H1 (cell line): ENCODE measurements at places on chromosomes 6 and 20. TPM values are rescaled to one million over a fixed set of nuclear protein-coding genes. Genes with fewer than 3 reads are reported as not detected.

- no peak overlapping the region for H3K4me3 ChIP-seq
- no peak overlapping the region for H3K27ac ChIP-seq
- DNase-seq: no peak
- H3K36me3 ChIP-seq: no peaks in the 10 kb centered on the region
These were observed 3.1 kb upstream of the MYL9 start for GRCh38 chr20:36538026-36538722.

- DNase-seq: no peak
- H3K4me3 ChIP-seq: no peak overlapping the region
- H3K4me1 ChIP-seq: peaks cover 5% of the 10 kb centered on the region; the same call in 1 of the 2 replicates
- peaks cover 25% of the 10 kb centered on the region for H3K27me3 ChIP-seq
- H3K27ac ChIP-seq: no peak overlapping the region
These were observed 144.7 kb upstream of the ECI2 start for GRCh38 chr6:4280031-4280430.

The KCNK16 gene
- total RNA-seq: not detected in 2 replicates

DNA sequence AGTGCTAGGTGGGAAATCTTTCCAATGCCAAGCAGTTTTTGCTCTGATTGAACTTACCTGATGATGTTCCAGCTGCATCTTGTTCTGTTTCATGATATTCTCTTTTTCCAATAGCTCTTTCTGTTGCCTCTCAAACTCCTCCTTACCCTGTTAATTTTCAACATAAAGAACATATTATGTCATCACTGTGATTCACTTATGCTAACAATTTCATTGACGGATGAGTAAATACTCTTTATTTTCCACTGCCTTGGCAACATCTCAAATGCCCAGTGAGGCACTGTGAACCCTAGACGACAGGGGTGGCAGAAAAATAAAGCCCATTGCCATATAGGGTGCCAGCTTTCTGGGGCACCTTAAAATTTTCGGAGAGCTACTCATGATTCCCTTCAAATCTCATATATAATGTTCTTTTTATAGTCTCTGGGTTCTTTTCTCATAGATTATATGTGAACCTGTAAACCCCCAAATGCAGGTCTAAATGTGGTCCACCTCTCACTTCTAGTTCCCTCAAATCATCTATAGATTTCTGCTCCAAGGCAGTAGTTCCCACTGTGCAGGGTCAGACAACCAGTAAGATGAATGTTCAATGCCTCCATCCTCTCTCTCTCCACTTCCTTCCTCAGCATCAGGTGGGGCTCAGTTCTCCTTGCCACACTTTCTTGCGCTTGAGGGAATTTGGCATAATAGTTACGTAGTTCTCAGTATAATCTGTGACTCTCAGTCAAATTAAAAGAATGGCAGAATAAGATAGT is 44.1 kb downstream of the NEDD9 start:
- H3K27me3 ChIP-seq: no peaks in the 10 kb centered on the region
- DNase-seq: no peak
- H3K36me3 ChIP-seq: peaks cover 4% of the 10 kb centered on the region
- no peak overlapping the region for H3K4me3 ChIP-seq

DNA sequence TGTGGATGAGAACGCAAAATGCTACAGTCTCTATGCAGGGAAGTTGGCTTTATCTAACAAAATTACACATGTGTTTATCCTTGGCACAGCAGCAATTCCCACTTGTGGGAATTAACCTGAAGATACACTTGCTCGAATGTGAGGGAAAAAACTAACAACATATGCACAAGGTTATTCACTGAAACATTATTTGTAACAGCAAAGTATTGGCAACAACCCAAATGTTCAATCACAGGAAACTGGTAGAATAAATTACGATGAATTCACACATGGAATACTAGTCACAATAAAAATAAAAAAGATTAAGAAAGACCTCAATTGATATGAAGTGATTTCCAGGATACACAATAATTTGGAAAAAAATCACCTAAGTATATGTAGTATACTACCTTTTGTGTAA is 68.1 kb upstream of the OGFRL1 start:
- H3K27me3 ChIP-seq: no peaks in the 10 kb centered on the region
- H3K27ac ChIP-seq: no peak overlapping the region
- no peaks in the 10 kb centered on the region for H3K36me3 ChIP-seq
- DNase-seq: no peak
- H3K4me1 ChIP-seq: no peaks in the 10 kb centered on the region

GRCh38 chr6:125030969-125031368 is 68.7 kb downstream of the RNF217 start:
- H3K27me3 ChIP-seq: no peaks in the 10 kb centered on the region
- H3K36me3 ChIP-seq: no peaks in the 10 kb centered on the region
- no peak for DNase-seq
- no peaks in the 10 kb centered on the region for H3K4me1 ChIP-seq
- no peak overlapping the region for H3K27ac ChIP-seq
- H3K4me3 ChIP-seq: no peak overlapping the region

The ZNF334 gene
- 15.9 and 17.8 TPM in 2 replicates for total RNA-seq

- DNase-seq: no peak
- H3K4me1 ChIP-seq: peaks cover 9% of the 10 kb centered on the region
- no peak overlapping the region for H3K27ac ChIP-seq
- peaks cover 2% of the 10 kb centered on the region; the same call in 1 of the 2 replicates for H3K27me3 ChIP-seq
These were observed 6.4 kb upstream of the BACH2 start for GRCh38 chr6:90303039-90303438.

- H3K27me3 ChIP-seq: no peaks in the 10 kb centered on the region
- peaks cover 11% of the 10 kb centered on the region for H3K4me1 ChIP-seq
- DNase-seq: no peak
- no peaks in the 10 kb centered on the region for H3K36me3 ChIP-seq
These were observed 69.3 kb upstream of the IER3 start for GRCh38 chr6:30813631-30814145.

DNA sequence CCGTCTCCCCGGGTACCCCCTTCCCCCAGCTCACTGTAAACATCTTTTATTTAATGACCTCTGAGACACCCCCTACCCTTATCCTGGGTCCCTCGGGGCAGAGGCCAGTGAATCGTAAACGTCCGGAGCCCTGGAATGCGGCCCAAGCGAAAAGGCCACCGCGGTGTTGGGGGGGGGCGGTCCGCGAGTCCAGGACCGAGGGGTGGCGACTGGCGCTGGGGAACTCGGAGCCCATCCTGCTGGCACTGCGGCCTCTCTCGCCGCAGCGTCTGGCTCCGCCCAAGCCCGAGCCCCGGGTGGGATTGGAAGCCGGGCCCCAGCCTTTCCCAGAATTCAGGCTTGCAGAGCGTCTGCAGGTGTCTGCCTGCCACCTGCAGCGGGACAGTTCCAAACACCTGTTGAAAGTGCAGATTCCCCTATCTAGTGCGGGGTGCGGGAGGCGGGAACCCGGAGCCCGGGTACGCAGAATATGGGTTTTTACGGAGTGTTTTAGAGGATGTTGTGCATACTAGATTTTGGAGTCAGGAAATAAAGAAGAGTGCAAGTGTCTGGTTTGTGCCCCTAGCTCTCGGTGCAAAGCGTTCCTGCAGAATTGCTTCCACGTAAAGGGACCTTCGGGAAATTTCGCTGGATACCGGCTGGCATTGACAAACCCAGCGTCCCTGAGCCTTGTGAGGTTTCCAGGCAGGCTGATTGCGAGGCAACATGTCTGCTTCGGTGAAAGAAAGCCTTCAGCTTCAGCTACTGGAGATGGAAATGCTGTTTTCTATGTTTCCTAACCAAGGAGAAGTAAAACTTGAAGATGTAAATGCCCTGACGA is 800 bp downstream of the RWDD2A start:
- peak overlapping the region; percentile 79 for H3K4me3 ChIP-seq
- peak; percentile 87 for DNase-seq
- no peaks in the 10 kb centered on the region for H3K27me3 ChIP-seq
- H3K27ac ChIP-seq: no peak overlapping the region
- peaks cover 23% of the 10 kb centered on the region for H3K36me3 ChIP-seq
- H3K4me1 ChIP-seq: no peaks in the 10 kb centered on the region

- no peak overlapping the region for H3K4me3 ChIP-seq
- H3K27me3 ChIP-seq: no peaks in the 10 kb centered on the region
- no peak for DNase-seq
- H3K27ac ChIP-seq: no peak overlapping the region
- H3K4me1 ChIP-seq: no peaks in the 10 kb centered on the region
These were observed 93.1 kb downstream of the CHD6 start for GRCh38 chr20:41524980-41525613.

The OR10C1 gene
- not detected in 2 replicates for total RNA-seq

The DZANK1 gene
- total RNA-seq: 9.7 and 9.9 TPM in 2 replicates

- no peak for DNase-seq
- H3K4me3 ChIP-seq: no peak overlapping the region
- H3K36me3 ChIP-seq: no peaks in the 10 kb centered on the region
- H3K4me1 ChIP-seq: no peaks in the 10 kb centered on the region
These were observed 69.1 kb downstream of the ELOVL4 start for GRCh38 chr6:79878142-79878748.

The PRDM1 gene
- total RNA-seq: 0.74 and 1.1 TPM in 2 replicates

The QKI gene
- 183 and 187 TPM in 2 replicates for total RNA-seq

The CCDC170 gene
- 0.09 TPM in 1 of 2 replicates, not detected in the other for total RNA-seq

DNA sequence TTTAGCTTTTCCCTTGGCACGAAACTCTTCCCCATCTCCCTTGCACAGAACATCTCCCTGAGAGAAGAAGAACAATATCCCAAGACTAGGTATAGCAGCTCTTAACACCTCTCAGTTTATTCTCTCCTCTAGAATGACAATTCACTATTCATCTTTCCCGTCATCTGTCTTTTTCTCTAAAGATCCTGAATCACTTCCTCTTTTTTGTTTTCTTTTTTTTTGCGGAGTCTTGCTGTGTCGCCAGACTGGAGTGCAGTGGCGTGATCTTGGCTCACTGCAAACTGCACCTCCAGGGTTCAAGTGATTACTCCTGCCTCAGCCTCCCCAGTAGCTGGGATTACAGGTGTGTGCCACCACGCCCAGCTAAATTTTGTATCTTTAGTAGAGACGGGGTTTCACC is 574.4 kb upstream of the MAP3K7 start:
- no peaks in the 10 kb centered on the region; the same call in 1 of the 2 replicates for H3K4me1 ChIP-seq
- no peaks in the 10 kb centered on the region for H3K36me3 ChIP-seq
- DNase-seq: no peak
- no peak overlapping the region for H3K4me3 ChIP-seq

The SIRPB1 gene
- total RNA-seq: 0.54 and 0.99 TPM in 2 replicates

DNA sequence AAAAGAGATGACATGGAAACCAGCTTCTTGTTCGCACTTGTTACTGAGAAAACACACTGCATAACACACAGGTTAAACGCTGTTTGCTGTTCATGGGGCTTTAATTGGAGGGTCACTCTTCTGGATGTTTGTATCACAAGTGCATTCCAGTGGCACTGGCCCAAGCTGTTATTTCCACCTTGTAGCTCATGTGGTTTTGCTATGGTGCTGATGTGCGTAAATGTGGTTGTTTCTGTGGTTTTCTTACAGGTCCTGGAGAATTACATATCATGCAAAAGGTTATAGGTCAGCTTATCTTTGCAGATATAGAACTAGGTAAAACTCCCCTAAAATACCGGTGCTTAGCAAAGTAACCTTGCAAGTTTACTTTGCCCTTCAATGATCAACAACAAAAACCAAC is 89.3 kb upstream of the AHI1 start:
- DNase-seq: no peak
- H3K27ac ChIP-seq: no peak overlapping the region
- no peak overlapping the region for H3K4me3 ChIP-seq
- no peaks in the 10 kb centered on the region for H3K27me3 ChIP-seq
- H3K36me3 ChIP-seq: no peaks in the 10 kb centered on the region

DNA sequence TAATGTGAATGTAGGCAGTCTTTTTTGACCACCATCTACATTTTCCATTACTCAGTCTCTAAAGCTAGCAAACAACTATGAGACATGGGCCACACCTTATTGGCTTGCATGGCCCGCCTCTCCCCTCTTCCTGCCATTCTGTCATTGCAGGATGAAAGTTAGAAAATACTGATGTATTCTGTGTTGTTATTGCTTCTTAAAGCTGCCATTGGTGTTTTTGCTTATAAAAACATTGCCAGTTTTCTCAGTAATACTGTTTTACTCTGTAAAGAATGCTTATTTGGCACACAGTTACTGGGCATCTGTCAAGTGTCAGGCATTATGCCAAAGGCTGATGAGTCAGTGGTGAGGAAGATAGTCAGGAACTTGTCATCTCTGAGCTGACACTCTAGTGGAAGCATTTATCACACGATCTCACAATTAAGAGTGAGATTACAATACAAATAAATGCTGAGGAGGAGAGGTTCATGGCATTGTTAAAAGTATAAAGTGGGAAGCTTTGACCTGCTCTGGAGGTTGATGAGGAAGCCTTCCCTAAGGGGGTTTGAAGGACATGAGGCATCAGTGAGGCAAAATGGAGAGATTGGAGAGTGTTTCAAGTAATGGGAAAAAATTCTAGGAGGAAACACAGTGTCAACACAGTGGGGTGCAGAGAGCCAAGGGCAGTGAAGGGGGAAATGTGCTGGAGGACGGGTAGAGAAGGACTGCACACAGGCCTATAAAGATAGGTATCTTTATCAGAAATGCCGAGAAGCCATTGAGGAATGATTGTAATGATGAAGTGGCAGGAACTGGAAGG is 14.7 kb downstream of the KLHL32 start:
- H3K27ac ChIP-seq: no peak overlapping the region
- peaks cover 3% of the 10 kb centered on the region for H3K4me1 ChIP-seq
- no peaks in the 10 kb centered on the region for H3K36me3 ChIP-seq
- no peaks in the 10 kb centered on the region for H3K27me3 ChIP-seq

- no peaks in the 10 kb centered on the region for H3K36me3 ChIP-seq
- DNase-seq: no peak
- H3K27me3 ChIP-seq: no peaks in the 10 kb centered on the region
- H3K4me1 ChIP-seq: peaks cover 7% of the 10 kb centered on the region
- no peak overlapping the region for H3K27ac ChIP-seq
These were observed 14.9 kb downstream of the PLN start for GRCh38 chr6:118562959-118563358.

- peaks cover 13% of the 10 kb centered on the region; the same call in 1 of the 2 replicates for H3K36me3 ChIP-seq
- H3K4me3 ChIP-seq: no peak overlapping the region
- no peak overlapping the region for H3K27ac ChIP-seq
- DNase-seq: no peak
These were observed 3.0 kb downstream of the PPP1R3D start for GRCh38 chr20:59937150-59937549.

- H3K4me1 ChIP-seq: no peaks in the 10 kb centered on the region
- no peak overlapping the region for H3K27ac ChIP-seq
- DNase-seq: no peak
- H3K36me3 ChIP-seq: peaks cover 4% of the 10 kb centered on the region; the same call in 1 of the 2 replicates
These were observed 24.1 kb downstream of the CD164 start for GRCh38 chr6:109358204-109358603.

GRCh38 chr20:23115822-23116221 is 29.7 kb upstream of the CD93 start:
- DNase-seq: no peak
- H3K4me3 ChIP-seq: no peak overlapping the region
- no peaks in the 10 kb centered on the region for H3K4me1 ChIP-seq
- H3K36me3 ChIP-seq: no peaks in the 10 kb centered on the region
